Retina (tissue), 1 donor: ENCODE measurements at places on chromosomes 6 and 20.

GRCh38 chr6:15823838-15824414 lies 161.1 kb upstream of the DTNBP1 start:
- no peak for DNase-seq

DNA sequence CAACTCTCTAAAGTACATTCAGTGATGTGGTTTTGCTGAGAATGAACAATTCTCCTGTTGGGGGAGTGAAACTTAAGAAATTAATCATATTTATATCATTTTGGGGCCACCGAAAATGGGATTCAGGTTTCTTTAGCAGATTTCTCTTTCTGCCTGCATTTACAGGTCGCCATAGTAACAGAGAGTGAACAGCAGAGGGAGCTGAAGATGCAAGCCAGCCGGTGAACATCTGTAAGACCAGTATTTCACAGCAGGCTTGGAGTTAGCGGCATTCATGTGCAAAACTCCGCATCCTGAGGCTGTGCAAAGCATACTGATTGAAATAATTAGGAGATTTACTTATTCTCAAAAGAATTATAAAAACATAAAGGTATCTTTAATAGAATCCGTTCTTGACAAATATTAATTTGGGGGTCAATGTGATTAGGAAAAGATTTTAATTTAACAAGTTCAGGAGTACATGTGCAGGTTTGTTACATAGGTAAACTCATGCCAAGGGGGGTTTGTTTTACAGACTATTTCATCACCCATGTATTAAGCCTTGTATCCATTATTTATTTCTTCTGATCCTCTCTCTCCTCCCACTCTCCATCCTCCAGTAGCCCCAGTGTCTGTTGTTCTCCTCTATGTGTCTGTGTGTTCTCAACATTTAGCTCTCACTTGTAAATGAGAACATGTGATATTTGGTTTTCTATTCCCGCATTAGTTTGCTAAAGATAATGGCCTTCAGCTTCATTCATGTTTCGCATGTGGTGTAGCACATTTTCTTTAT lies 17.8 kb upstream of the HSF2 start:
- DNase-seq, result peak; percentile 41

DNA sequence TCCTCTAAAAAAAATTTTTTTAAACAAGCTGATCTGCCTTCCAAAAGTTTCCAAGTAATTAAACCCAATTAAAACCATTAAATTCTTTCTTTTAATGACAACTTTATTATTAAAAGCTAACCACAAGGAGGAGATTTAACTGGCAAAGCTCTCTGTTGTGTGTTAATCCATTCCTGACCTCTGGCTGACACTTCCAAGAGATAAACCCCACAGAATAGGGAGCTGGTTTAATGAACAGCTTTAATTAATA lies 230.8 kb downstream of the EYA2 start:
- no peak for DNase-seq

DNA sequence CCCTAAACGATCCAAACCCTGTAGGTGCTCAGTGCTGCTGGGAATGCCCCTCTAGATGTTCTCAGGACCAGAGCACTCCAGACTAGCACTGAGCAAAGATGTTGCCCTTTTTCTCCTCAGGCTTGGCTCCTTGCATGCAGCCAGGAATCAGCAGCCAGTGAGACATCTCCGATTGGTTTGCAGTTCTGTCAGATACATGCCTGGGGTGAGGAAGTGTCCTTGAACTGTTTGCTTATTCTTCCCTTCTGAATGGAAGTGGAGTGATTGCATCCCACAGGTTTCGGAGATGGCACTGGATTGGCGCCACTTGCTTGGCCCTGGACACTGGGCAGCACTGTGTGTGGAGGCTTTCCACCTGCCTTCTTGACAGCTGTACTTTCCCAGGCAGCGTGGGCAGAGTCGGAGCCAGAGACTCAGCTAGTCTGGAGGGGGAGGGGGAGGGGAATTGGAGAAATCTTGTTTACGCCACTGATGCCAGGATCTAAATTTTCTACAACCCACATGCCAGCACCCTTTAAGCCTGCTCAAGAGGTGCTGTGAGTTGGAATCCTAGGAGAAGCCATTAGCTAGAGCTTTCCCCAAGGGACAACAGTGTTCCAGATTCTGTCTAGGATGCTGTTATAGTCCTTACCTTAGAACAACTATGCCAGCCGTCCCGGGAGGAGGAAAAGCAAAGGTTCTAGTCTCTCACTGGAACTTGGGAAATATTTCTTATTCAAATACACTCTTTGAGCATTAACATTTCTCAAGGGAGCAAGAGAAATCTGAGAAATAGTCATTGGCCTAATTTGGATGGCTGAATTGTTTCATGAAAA lies 49.2 kb upstream of the SASH1 start:
- no peak for DNase-seq

DNA sequence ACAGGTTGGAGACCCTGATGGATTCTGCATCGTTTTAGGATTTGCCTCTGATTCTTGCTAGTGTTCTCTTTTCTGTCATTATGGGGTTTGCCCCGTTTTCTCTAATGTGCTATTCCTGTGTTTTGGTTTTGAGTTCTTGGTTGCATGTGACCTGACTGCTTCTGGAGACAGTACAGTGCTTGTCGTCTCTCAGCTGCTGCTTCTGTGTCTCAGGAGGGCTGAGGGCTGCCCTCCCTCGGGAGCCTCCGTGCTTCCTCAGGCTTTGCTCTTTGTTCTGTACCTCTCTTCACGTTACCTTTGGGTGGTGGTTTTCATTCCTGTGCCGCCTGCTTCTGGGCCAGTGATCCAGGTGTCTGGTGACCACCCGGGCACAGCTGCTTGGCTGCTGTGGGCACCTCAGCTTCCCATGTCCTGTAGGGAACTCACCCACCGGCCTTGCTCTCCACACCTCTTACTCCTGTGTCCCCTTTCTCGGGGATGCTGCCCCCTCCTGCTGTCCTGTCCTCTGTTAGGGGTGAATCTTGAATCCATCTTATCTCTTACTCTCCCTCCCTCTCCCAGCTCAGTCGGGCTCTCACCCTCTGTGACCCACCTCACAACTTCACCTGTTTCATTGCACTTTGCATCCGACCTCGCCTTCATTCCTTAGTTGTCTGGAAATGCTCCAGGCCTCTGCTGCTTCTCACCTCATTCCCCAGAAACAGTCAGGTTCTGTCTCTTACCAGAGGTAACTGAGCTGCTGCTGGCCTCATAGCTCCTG lies 33.2 kb downstream of the PANK2 start:
- no peak for DNase-seq

DNA sequence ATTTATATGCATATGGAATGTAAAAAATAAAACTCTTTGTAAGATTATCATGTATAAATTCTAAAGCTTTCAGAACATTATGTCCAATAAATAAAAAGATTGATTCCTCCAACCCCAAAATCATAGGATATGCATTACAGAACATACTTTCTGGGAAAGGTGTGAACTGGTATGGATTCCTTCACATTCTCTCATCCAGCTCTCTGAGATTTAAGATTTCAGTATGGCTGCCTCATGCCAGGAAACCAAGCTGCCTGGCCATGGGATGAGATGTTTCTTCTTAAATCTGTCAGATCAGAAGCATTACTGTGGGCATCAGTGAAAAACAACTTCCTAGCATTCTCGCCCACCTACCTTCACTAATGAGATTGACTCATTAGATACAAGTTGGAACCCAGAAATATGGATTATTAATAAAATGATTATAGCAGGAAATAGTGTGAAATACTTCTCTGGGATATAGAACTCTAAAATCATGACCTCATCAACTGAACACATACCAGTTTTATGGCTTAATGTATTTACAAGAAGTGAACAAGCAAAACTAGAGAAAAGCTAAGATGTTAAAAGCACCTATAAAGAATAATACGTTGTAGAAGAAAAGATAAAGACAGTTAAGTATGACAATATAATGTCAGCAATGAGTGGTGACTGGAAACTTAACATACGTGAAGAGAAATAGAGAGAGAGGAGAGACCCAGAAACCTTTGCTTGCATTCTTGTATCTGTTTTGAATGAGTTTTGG lies 171.6 kb upstream of the PHACTR1 start:
- no peak for DNase-seq

DNA sequence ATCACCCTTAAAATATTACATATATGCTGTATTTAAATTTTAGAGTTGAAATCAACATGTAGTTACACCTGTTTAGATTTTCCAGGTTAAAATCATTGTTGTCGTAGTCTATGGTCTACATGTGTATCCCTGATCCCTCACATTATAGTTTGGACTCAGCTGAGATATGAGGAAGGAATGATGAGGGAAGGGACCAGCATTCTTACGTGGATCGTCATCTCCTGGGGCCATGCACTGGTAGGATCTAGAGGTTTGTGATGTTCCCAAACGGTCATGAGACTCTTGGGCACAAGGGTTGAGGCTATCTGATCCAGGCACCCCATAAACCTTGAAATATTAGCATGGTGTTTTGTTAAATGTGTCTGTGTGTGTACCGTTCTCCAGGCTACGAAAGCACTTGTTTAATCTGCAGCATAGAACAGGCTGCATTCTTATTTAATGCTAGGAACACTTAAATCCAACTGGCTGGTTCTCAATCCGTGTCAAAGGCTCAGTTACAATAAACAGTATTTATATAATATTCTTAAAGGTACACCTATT lies 55.4 kb downstream of the IPCEF1 start:
- DNase-seq, result no peak
